Motor neuron (in vitro differentiated cells): ENCODE measurements at places on chromosomes 7 and 10. TPM values are rescaled to one million over a fixed set of nuclear protein-coding genes. Genes with fewer than 3 reads are reported as not detected.

GRCh38 chr7:98314469-98314868 lies 33.0 kb downstream of the BRI3 start:
- no peak for ATAC-seq

- ATAC-seq = peak; percentile 18
Measured at GRCh38 chr10:132264966-132265889, 42.5 kb downstream of the STK32C start.

- peak; percentile 32 for ATAC-seq
Measured at GRCh38 chr10:30804478-30805055, 175.0 kb upstream of the LYZL2 start.

DNA sequence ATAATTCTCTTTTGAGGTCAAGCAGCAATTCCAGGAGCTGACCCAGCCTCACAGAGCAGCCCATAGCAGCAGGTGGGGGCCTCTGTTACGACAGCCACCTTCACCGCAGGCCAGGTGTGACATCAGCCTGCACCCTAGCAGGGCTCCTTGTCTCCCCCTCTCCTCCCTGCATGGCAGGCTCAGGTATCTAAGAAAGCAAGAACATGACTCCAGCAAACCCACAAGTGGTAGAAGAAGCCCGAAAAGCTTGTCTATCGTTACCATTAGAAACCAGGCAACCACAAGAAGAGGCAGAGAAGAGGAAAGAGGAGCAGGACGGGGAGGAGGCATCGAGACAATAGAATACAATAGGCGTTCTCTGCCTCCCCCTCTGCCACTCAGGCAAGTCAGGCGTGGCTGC lies 104.0 kb upstream of the PRR15 start:
- no peak for ATAC-seq

GRCh38 chr10:61478621-61479312 lies 25.6 kb upstream of the TMEM26 start:
- ATAC-seq = no peak

DNA sequence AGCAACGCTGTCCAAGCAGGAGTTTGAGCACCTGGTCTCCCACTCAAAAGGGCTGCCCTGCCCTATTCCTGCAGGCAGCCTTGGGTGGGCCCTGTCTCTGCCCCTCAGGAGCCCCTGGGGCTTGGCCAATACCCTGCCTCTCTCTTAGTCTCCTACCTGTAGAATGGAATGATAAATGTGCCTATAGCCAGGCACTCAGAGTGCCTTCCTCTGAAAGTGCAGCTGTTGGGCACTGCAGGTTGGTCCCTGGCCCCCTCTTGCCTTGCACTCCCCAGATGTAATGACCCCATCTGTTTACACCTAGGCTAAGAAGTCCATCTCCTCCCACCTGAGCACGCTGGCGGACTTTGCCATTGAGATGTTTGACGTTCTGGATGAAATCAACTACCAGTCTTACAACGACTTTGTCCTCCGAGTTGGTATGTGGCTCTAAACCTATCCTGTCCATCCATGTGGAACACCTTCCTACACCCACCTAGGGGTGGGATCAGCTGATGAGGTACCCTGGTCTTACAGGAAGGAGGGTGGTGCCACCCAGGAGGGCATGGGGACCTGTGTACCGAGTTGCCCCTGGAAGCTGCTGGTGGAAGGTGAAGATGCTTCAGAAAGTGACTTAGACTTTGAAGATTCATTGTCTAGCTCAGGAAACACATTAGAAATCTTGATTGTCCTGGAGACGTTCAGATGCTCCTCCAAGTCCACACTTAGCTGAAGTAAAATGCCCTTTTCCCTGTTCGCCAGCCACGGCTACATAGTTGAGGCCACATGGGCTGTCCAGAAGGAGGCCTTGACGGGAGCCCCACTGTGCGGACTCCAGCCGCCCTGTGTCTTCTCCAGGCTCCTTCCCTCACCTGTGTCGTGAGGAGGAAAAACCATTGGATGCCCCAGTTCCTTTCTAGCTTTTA lies 134.1 kb downstream of the ADCY1 start:
- no peak for ATAC-seq

GRCh38 chr10:67770537-67770936 lies 67.5 kb downstream of the DNAJC12 start:
- no peak for ATAC-seq

- no peak for ATAC-seq
Measured at GRCh38 chr10:73863039-73863817, 11.1 kb downstream of the CAMK2G start.

The COL17A1 gene
- 0.86 and 1.3 TPM in 2 replicates for total RNA-seq

GRCh38 chr7:92783260-92784201 lies 52.8 kb downstream of the CDK6 start:
- ATAC-seq = peak; percentile 57

GRCh38 chr7:144477348-144477747 lies 73.9 kb upstream of the NOBOX start:
- ATAC-seq = no peak

The MOGAT3 gene
- total RNA-seq = 0.13 TPM in 1 of 2 replicates, not detected in the other

- no peak for ATAC-seq
Measured at GRCh38 chr7:90401989-90402388, 1.3 kb upstream of the CLDN12 start.

DNA sequence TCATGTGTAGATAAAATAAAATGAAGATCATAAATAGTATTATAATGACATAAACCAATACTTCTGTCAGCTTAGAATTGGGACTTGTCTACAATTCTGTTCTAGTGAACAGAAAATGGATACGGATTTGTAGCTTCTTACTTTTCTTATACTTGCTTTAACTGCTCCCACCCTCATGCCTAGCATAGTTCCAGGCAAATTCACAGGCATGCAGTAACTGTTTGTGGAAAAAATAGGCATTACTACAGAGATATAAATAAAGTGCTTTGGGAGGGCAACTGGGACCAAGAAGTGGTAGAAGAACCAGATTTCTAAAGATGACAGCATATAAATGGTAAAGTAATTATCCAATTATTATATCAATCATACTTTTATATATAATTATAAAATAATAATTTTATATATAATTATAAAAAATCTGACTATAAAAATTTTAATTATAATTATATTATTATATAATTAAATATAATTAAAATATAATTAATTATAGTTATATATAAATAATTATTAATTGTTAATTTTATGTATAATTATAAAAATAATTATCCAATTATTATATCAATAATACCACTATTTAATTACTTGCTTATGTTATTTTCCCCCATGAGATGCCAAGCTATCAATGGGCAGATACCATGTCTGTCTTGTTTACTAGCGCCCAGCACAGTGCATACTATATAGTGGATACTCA lies 144.1 kb downstream of the NOC3L start:
- ATAC-seq = no peak

- no peak for ATAC-seq
Measured at GRCh38 chr7:116783666-116784318, 78.6 kb upstream of the CAPZA2 start.

The ARHGEF35 gene
- 0.27 TPM in 1 of 2 replicates, not detected in the other for total RNA-seq

The CCL26 gene
- not detected in 2 replicates for total RNA-seq

DNA sequence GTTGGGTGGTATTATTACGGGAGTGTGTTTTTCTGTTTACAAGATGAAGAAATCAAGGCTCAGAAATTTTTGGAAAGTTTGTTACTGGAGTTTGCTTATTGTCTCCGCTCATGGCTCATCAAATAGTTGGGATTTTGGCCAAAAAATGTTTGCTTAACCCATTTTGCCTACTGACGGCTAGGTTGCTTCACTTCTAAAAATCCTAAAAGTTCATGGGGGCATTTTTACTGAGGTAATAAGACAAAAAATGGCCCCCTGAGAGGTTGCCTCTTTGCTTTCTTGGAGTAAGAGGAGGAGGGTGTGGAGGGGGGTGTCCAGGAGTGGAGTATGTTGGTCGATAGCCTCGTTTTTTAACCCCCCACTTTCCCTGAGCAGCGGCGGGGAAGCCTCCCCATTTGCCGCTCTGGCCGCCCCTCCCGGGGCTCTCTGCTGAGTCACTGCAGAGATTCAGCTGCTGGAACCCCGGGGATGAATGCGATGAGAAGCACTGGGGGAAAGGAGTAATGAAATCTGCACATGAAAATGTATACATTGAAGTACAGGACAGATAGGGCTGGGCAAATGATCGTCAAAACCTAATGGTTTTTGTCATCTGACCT lies 1.5 kb downstream of the MEST start:
- ATAC-seq = no peak

DNA sequence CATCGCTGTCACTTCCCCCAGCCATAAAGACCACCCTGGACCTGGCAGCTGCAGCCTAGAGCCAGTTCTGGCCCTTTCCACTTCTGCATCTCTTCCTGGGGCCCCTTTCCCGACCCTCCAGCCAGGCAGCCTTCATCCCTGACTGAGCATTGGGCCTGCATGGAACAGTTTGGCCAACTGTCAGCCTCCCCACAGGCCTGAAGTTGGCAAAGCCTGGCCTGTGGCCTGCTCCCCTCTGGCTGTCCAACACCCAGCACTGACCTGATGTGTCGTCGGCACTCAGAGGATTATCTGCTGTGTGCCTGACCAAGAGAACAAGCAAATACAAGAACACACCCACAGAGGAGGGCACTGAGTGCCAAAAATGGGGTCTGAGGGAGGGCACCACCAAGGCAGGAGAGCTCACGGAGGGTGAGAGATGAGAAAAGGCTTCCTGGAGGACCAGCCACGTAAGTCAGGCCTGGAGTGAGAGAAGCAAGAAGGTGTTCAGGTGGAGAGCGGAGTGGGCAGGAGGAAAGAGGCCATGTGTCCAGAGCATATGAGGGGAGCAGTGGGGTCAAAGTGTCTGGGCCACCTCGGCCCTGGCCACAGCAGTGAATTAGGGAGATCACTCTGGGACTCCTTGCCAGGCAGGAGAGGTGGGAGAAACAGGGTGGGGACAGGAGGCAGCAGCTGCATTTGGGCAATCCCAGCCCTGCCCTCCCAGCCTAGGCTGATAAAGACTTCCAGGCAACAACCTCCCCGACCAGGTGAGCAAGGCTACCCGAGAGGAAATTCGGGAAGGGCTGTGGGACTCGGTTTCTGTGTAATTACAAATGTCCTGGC lies 4.5 kb downstream of the GPRIN2 start:
- ATAC-seq = no peak

DNA sequence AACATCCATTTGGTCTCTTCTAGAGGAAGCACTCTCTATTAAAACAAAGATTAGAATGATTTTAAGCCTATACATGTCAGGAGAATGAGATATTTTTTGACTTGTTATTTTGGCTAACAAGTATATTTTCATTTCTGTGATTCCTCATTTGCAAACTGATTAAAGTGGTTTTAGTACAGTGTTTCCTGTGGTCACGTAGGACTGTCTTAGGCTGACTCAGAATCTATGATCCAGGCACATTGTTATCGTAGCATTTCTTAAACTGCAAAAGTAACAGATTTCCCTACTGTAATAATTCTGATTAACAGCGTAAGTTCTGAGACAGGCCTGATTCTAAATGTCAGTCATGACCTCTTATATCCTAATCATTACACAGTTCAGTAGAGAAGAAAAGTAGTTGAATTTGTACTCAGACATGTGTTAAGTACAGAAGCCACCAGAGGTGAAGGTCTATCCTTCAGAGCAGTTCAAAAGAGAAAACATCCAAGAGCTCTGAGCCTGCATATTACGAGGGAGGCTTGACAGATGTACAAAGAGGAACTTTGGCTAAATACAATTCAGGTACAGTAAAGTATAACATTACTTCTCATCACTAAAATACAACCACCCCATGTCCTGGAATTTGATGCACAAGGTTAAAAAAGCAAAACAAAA lies 124.1 kb upstream of the TEX47 start:
- no peak for ATAC-seq

DNA sequence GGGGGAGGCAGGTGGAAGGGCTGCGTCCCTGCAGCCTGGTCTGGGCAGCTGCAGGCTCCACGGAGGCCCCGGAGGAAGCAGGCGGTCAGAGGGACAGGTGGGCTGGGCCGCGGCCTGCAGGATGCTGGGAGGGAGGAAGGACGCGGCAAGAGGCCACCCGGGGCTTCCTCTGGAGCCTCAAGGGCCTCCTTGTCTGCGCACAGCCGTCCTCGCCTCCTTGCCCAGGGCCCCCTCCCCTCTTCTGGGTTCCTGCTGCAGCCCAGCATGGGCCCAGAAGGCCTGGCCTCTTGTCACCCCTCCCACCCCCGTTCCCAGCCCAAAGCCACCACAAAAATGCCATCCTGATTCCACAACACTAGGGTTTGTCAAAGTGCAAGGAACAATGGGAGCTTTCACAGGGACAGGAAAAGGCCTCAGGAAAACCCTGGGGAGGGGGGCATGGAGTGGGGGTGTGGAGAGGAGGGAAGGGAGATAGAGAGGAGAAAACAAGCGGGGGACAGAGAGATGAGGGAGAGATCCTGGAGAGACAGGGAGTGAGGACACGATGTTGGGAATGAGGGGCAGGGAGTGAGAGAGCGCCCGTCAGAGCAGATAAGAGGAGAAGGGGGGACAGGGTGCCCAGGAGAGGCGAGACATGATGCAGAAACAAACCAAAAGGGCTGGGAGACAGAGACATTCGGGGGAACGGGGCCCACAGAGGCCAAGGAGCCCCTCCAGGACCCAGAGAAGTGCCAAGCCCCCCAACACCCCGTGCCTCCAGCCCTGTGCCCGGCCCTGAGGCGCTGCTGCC lies 41.8 kb downstream of the ZCCHC24 start:
- no peak for ATAC-seq

DNA sequence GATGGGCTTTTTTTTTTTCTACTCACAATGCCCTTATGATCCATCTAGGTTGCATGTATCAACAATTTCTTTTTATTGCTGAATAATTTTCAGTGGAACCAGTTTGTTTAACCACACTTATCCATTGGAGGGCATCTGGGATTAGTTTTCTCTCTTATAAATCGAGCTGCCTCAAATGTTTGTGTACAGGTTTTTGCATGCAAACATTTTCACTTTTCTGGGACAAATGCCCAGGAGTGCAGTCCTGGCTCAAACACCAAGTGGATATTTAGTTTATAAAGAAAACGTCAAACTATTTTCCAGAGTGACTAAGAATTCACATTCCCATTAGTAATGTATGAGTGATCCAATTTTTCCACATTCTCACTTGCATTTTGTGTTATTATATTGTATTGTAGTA lies 313.4 kb downstream of the CXCL12 start:
- no peak for ATAC-seq

The PGAM2 gene
- total RNA-seq = not detected in 2 replicates

DNA sequence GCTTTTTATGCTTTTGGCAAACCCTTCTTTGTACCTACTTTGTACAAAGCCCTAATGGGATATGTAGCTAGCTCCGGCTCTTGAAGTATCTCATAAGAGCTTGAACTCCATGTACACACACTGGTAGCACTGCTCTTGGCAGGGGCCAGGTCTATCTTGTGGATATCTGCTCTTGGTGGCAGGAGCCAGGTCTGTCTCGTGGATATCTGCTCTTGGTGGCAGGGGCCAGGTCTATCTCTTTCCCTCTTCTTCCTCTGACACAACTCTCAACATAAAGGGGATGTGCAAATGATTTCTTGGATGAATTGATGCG lies 91.9 kb downstream of the WNT2 start:
- no peak for ATAC-seq

The FZD1 gene
- 10.9 and 13.7 TPM in 2 replicates for total RNA-seq

GRCh38 chr10:1530871-1531517 lies 206.3 kb downstream of the ADARB2 start:
- no peak for ATAC-seq

DNA sequence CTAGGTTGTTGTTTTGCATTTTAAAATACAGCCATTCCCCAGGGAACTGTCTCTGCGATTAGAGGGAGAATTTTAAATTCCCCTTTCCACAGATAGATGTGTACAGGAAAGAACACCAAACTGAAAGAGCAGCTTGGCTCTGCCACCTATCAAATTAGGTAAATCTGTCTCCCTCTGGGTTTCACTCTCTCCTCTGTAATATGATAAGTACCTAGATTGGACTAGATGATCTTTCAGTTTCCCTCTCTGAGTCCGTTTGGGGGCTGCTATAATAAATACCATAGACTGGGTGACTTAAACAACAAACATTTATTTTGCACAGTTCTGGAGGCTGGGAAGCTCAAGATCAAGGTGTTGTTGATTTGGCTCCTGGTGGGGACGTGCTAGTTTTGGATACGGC lies 186.0 kb downstream of the KIF20B start:
- ATAC-seq = no peak

GRCh38 chr7:69843653-69844052 lies 245.4 kb downstream of the AUTS2 start:
- ATAC-seq = no peak
